HCT116 (cell line): ENCODE measurements at places on chromosomes 16 and 17.

DNA sequence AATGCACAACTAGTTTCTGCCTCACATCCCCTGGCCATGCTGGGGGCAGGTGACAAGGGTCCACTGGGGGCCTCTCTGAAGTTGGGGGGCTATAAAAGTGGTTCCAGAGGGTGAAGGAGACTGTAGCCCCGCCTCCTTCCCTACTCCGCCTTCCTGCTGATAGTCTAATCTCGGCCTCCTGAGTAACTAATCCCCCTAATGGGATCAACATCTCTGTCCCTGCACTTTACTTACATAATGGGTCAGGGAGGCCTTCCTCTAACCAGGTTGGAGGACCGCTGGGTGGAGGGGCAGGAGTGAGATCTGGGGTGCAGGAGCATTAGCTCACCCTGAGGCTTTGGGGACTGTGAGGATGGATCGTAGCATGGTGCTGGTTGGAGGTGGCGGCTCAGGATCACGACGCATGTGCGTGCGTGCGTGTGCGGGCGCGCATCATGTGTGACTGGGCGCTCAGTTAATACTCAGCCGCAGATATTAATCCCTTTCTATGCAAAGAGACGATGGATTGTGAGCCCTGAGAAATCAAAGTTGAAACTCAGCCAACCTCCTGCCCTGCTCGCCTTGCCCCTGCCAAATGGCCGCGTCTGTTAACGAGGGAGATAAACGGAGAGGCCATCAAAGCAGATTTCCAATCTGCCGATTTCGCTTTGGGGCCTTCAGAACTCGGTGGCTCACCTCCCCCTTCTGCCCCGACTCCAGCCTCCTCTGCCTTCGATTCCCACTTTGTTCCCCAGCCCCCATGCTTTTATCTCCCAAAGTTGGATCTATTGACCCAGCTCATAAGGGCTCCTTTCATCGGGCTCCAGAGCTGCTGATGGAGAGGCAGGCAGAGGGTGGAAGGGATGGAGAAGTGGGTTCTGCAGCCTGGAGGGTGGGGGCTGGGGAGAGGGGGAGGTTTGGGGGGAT lies 107.3 kb downstream of the SDK2 start:
- DNase-seq, result no peak

GRCh38 chr17:65230040-65230439 lies 92.9 kb downstream of the RGS9 start:
- DNase-seq, result no peak

- no peak for DNase-seq
These were observed 22.3 kb downstream of the ARHGAP27 start for GRCh38 chr17:45410144-45411091.

DNA sequence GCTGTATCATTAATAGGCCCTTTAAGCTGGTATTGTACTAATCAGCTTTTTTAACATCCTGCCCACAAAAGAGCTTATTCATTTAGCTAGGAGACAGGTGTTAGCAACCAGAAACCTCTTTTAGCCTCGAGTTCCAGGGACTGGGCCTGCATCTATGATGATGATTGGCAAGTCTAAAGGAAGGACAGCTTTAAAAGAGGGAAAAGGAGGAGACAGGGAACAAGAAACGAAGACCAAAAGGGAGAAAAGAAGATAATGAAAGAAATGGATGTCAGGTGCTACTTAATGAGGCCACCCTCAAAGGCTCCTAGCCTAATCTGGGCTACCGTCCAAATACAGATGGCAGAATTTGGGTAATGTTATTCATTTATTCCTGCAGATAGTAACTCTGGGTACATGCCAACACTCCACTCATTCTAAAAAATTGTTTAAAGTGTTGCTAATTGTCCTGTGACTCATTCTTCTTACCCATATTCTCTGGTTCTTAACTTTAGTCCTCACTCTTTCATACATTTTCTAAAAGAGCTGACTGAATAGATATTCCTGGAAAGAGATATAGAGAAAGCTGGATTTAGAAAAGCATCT lies 18.7 kb upstream of the RFFL start:
- peak; percentile 81 for DNase-seq

DNA sequence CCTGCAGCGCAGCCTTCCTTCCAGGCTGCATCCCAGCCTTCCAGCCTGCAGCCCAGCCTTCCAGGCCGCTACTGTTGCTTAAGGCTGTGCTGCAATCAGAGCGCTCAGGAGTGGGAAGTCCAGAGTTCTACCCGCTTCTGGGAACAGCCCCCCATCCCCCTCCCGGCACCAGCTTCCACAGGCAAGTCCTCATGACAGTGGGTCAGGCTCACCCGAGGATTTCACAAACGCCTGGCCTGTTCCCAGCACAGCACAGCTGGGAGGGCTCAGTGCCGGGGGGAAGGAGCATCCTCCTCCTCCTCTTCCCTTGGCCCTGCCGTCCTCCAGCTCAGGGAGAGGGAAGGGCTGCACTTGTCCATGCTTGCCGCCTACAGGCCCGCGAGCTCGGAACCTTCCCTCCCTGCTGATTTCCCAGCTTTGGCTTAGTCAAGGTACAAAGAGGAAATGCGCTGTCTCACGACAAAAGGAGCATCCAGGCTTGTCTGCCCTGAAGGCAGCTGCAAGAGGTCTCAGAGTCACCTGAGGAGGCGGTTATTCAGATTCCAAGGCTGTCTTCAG lies 8.3 kb downstream of the SOCS3 start:
- no peak for DNase-seq

- DNase-seq, result peak; percentile 53
These were observed 15.9 kb upstream of the FBXO47 start for GRCh38 chr17:38982858-38983746.

GRCh38 chr17:67990909-67991308 lies 5.4 kb downstream of the C17orf58 start:
- DNase-seq, result no peak

- no peak for DNase-seq
These were observed 4.4 kb downstream of the JUP start for GRCh38 chr17:41782142-41782541.

DNA sequence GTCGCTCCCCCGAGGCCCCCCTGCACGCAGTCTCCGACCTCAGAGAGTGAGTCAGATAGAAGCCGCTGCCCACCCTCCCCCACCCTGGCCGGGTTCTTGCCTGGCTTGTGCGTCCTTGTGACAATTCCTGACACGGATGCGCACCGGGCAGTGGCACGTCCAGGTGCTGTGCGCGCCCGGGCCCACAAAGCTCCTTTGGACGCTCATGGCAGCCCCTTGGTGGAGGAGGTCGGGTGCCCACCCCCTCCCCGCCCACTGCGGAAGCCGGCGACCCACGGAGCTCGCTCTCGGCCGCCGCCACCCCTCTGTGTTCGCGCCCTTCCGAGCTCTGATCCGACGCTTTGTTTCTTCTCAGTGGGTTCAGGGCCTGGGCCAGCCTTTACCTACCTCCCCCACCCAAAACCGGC lies 662 bp upstream of the TUBB3 start:
- peak; percentile 82 for DNase-seq

DNA sequence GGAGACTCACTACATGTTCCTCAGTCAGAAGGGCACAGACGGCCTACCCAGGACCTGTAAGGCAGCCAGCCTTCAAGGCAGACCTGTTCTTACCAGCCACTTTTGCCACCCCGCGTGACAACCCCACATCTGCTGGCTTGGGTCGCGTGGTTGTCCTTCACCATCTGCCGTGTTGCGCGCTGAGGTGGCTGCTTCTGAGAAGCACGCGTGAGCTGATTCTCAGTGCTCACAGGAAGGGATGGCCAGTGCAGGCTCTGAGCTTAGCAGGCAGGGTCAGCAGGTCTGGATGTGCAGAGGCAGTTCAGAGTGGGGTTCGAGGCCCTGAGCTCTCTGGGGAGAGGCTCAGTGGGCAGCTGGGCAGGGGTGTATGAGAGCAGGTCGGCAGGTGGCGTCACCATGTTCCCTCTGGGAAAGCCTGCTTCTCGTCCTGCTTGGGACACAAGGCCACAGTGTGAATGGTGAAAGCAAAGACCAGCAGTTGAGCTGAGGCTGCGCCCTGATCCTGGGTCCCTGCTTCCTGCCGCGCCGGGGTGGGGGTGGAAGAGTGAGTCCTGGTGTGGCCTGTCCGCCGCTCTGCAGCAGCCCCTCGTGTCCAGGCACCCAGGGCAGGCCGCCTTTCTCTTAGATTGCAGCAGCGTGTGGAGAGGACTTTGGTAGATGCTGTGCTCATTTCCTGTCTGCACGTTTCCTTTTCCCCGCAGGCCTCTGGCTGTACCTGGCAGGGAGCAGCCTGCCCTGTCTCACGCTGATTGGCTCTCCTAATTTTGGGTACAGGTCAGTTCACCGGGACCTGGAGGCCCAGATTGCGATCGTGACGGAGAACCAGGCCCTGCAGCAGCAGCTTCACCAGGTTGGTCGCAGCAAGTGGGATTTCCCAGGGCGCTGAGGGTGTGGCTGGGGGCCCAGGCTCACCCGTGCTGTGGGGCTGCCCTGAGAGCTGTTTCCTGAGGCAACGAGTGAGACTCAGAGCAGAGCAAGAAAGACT lies 36.0 kb downstream of the PGS1 start:
- no peak for DNase-seq

DNA sequence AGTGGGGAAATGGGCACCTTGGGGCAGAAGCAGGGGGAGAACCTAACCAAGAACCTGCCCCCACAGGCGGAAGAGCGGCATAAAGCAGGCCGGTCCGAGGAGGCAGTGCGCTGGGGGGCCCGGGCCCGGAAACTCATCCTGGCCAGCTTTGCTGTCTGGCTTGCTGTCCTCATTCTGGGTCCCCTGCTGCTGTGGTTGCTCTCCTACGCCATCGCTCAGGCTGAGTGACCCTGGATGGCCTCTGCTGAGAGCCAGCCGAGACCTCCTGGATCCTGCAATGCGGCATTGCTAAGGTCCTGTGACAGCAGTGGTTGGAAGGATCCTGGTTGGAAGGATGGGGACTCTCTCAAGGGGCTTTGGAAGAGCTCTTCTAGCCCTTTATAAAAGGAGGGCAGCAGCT lies 4.5 kb upstream of the PHKG2 start:
- DNase-seq, result no peak

GRCh38 chr17:76307299-76307965 lies 644 bp downstream of the QRICH2 start:
- DNase-seq, result no peak

DNA sequence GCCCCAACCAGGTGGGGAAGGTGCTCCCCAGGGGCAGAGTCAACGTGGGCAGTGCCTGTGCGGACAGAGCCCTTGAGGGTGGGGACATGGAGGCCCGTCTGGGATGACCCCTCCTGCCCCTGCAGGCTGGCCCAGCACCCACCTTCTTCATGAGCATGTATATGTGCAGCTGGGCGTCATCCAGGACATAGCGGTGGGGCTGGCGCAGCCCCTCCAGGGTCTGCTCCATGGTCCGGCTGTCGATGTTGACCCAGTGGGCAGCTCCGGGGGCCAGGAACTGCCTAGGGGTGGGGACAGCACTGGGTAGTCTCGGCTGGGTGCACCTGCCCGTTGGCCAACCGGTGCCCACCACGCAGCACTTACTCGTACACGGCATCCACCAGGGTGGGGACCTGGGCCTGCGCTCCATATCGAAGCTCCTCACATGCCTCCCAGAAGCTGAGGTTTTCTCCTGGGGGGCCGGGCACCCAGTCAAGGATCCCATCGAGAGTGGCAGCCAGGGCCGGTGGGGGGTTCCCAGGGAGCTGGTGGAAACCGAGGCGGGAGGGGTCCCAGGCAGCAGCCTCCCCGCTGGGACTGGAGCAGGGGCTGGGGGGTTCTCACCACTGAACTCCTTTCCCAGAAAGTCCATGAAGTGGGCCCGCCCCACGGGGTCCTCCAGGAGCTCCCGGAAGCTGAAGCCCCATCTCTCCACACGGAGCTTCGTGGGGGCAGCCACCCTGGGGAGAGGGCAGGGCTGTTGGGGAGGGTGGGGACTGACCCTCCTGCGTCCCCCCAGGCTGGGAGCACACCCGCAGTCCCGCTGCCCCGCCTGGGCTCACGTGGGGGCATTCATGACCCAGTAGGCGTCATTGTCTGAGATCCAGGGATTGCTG lies 5.1 kb downstream of the RGS11 start:
- no peak for DNase-seq

GRCh38 chr17:67685351-67685750 lies 32.4 kb upstream of the NOL11 start:
- DNase-seq, result no peak

GRCh38 chr17:951325-952132 lies 28.0 kb downstream of the NXN start:
- DNase-seq, result no peak

DNA sequence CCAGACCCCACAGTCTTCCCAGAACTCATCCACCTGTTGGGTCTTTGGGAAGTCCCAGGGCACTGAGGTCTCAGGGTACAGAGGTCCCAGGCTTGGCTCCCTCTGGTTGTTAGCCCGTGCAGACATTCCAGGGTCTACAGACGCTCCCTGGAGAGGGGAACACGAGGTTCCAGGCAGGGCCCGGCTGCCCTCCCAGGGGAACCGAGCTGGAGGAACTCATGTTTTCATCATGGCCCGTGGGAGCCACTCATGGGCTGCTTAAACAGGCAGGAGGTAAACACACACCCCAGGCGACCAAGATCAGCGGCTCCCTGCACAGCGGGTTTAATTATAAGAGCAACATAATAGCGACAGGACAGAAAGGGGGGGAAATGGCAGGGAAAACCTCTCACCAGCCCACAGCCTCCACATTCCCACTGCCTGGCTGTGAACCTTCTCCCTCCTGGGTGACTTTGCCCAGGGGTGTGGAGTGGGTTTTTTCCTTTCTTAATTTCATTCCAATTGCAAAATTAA lies 36.5 kb downstream of the TRARG1 start:
- no peak for DNase-seq

DNA sequence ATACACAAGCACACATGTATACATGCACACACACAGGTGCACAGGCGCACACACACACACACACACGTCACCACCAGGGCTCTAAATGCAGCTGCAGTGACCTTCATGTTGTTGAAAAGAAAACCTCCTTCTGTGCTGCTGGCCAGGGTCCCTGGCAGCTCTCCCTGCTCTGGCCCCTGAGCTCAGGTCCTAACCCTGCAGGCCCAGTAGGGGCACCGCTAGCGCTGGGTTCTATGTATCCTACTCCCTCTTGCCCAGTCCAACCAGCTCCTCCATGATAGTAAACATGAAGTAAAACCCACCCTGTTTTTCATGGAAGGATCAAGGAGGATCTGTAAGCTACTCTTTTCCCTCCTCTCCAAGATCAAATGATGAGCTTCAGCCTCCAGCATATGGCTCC lies 172.8 kb downstream of the RBFOX3 start:
- DNase-seq, result no peak

- DNase-seq, result no peak
These were observed 3.9 kb upstream of the MARVELD3 start for GRCh38 chr16:71622088-71622487.

DNA sequence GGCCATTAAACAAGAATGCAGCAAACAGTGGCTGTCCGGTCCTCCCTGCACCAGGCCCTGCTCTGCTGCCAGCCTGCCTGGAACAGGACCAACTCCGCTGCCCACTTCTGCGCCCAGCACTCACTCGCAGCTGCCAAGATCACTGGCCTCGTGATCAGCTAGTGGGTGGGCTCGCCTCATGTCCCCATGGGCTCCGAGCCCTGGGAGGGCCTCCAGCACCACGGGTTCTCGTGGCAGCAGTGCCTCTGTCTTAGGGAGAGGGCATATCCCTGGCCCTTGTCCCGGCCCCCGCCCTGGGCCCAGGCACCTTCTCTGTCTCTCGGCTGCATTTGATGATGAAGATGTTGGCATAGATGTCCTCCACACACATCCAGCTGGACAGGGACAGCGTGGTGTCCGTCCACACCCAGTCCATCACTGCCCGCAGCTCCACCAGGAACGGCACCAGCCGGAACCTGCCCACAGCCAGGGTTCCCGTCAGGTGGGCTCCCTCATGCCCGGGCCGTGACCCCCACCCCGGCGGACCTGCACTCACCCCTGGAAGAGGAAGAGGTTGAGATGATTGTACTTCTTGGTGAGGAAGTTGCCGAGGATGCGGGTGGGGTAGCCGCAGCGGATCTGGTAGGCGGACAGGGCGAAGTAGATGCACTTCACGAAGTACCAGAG lies 13.1 kb downstream of the CTU2 start:
- no peak for DNase-seq

GRCh38 chr17:74362069-74362405 lies 369 bp upstream of the BTBD17 start:
- DNase-seq, result no peak
